Hematopoietic multipotent progenitor cell treated with erythropoietin and hydrocortisone succinate and interleukin-3 and kit ligand, for 6 days (in vitro differentiated cells): ENCODE measurements at places on chromosomes 11 and 22.
A peak's percentile ranks its signal among the peaks of the same experiment; 100 is the strongest.

DNA sequence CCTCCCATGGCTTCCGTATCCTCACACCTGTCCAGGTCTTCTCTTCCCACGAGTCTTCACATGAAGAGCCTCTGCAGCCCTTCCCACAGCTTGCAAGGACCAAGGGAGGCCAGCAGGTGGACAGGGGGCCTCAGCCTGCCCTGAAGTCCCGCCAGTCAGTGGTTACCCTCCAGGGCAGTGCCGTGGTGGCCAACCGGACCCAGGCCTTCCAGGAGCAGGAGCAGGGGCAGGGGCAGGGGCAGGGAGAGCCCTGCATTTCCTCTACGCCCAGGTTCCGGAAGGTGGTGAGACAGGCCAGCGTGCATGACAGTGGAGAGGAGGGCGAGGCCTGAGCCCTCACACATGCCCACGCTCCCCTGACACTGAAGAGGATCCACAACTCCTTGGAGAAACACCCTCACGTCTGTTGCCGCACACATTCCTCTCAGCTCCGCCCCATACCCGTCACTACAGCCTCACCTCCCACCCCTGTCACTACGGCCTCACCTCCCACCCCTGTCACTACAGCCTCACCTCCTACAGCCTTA is 8.3 kb downstream of the SSH3 start:
- DNase-seq, result no peak

GRCh38 chr11:71139516-71140205 is 112.7 kb downstream of the SHANK2 start:
- DNase-seq, result no peak

DNA sequence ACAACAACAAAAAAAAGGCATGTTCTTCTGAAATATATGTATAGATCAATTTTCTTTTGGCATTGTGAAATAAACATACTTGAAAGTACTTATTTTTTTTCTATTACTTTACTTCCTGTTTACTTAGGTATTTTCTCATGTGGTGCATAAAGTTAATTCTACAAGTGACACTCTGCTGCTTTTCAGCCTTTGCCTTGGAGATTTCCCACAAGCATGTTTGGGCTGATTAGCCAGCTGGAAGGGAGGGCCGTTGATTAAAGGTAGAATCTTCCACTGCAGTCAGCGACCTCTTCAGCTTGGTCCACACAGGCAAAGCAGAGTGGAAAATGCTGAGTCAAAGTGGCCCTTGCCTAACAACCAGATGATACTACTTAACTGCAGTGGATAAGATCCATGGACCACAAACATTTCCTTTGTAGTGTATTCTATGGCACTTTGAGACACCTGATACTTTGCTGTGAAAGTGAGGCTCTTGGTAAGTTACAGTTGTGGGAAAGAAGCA is 176.0 kb downstream of the ARHGAP42 start:
- DNase-seq, result peak; percentile 98

DNA sequence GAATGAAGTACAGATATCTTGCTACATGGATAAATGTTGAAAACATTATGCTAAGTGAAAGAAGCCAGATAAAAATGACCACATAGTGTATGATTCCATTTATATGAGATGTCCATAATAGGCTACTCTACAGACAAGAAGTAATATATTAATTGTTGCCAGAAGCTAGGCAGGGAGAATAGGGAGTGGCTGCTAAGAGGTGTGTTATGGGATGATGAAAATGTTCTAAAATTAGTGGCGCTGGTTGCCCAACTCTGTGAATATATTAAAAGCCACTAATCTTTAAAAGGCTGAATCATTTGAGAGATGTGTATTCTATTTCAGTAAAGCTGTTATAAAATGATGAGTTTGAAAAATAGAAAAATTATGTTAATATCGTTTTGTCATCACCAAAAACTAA is 144.4 kb downstream of the NCAM1 start:
- no peak for DNase-seq

GRCh38 chr11:44524751-44525201 is 40.7 kb upstream of the CD82 start:
- DNase-seq, result no peak

GRCh38 chr11:78156127-78156844 is 16.9 kb upstream of the ALG8 start:
- DNase-seq, result peak; percentile 82

- no peak for DNase-seq
Observed at GRCh38 chr11:128667873-128668272, 26.0 kb upstream of the FLI1 start.

GRCh38 chr11:1039481-1040427 is 3.2 kb upstream of the MUC6 start:
- DNase-seq, result no peak

GRCh38 chr11:76629116-76629852 is 41.3 kb downstream of the LRRC32 start:
- DNase-seq, result peak; percentile 37

DNA sequence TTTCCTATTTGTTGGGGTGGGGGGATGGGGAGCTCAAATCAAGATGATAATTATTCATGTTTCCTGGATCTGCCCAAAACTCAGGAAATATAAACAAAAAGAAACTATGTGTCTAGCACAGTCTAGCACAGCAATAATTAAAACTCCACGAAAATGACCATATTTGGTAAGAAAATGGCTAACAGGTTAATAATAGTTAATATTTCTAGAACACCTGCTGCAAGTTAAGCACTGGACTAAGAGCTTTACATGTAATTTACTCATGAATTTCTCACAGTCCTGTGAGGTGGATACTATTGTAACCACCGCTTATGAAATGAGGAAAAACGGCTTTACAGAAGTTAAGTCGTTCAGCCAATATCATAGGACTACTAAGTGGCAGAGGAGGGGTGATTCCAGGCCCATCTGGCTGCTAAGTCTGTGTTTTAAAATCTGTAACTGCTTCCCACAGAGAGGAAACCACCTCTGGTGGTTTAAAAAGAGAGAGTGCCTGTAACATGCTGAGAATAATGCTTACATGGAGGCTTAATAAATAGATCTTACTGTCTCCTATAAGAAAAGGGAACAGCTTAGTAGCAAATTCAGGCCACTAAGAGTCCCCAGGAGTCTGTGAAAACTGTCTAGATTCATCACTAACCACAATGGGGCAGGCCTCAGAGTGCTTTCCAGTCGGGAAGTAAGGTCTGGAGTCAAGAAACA is 11.0 kb upstream of the AMOTL1 start:
- peak; percentile 13 for DNase-seq

- DNase-seq, result no peak
Observed at GRCh38 chr11:66316849-66317251, at the start of gene CD248. TSS of gene CD248 (minus strand) at chr11:66317044. CDS start at chr11:66317027, 17 bp downstream.
